Activated CD4-positive, alpha-beta memory T cell treated with anti-CD3 and anti-CD28 coated beads for 36 hours (primary cell): ENCODE measurements at places on chromosomes 1 and 21. TPM values are rescaled to one million over a fixed set of nuclear protein-coding genes. Genes with fewer than 3 reads are reported as not detected.

GRCh38 chr1:154014154-154014907 lies 23.8 kb downstream of the RPS27 start:
- peak; percentile 20 for DNase-seq

DNA sequence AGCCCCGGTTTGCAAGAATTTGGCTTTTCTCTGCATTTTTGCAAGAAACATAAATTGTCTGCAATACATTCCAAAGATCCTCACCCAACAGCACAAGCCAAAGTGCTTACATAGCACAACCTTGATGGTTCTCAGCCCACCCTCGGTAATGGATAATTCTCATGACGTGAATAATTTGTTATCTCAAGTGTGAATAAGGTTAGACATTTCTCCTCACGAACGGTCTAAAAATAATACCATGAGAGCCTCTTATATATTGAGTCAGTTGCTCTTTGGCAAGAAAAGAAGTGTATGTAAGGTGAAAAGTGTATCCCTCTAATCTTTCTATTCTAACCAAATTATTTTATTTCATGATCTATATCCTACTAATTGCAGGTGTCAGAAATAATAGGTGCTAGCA lies 33.3 kb downstream of the KRTAP19-8 start:
- no peak for DNase-seq

DNA sequence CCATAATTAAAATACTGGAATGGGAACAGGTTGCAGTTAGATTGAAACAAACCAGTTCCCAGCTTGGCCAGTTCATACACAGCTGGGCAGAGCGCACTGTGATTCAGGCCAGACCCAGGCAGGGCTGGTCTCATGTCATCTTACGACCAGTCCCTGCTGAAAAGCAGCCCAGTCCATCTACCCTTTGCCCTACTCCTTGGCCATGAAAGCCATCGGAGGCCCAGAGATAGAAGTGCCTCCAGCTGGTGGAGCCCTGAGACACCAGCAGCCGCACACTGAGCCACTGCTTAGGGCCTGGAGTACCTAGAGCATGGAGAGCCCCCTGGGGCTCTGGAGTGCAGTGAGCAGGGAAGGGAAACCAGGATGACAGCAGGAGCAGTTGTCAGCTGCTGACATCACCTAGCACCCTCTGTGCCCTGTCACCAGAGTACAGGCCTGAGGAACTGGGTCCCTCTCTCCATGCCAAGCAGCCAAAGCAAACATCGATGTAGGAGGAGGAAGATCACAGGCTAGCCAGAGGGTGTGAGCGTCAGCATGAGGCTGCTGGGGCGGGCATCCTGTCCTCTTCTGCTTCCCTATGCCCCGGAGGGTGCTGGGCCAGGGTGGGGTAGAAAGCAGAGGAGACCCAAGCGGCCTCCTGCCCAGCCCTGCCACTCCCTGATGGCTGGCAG lies 34.2 kb upstream of the TMEM125 start:
- DNase-seq: no peak

GRCh38 chr1:235129774-235130570 lies 1.3 kb upstream of the TOMM20 start:
- no peak for DNase-seq

GRCh38 chr21:46228345-46229051 lies at the start of gene LSS:
LSS (minus strand) TSS chr21:46228774; CDS start chr21:46228745, 29 bp downstream.
- peak; percentile 97 for DNase-seq

DNA sequence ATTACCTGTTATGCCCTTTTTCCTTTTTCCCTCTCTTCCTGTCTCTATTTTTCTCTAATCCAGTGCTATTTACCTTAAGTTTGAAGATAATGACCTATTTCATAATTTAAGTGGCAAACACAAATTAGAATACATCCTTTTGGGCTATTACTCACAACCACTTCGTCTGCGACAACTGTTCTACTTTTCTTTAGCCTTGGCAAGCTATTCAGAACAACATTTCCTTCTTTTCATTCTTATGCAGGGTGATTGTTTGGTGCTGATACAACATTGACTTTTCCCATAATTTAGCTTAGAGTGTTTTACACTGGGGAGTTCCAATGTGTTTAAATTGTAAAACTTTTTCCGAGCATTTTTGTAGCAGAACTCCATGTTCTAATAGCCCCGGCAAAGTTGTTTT lies 86.6 kb upstream of the S1PR1 start:
- no peak for DNase-seq

DNA sequence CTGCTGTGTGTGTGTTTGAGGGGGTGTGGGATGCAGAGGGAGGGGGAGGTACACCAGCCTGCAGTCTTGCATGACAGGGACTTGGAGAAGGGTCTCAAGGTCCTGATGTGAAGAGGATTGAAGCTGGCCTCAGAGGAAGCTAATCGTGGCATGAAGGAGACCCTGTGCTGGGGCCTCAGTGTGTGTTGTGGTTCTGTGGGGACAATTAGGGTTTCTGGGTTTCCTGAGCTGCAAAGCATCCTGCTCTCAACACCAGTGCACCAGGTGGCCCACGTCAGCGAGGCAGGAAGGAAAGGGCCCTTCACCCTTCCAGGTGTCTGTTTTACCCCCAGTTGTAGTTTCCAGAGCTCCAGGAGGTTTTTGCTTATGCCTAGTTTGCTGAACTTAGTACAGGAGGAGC lies 52.8 kb downstream of the TENT5C start:
- peak; percentile 79 for DNase-seq

- DNase-seq: no peak
These were observed 658.9 kb downstream of the NPHP4 start for GRCh38 chr1:5333291-5333690.

DNA sequence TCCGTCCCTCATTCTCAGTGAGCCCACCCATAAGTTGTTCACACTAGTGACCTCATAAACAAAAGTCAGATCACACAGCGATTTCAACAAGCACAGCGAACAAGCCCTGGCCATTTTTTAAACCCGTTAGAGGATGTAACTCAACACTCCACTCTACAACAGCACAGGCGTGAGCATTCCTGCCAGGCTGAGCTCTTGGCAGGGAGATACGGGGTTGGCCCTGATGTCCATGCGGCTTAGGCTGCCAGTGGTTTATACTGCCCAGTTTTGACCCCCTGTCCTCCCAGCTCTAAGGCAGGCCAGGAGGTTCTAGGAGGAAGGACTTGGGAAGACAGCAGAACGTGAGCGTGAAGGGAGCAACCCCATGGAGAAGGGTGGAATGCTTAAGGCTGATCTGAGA lies 35.0 kb downstream of the PARP1 start:
- no peak for DNase-seq

DNA sequence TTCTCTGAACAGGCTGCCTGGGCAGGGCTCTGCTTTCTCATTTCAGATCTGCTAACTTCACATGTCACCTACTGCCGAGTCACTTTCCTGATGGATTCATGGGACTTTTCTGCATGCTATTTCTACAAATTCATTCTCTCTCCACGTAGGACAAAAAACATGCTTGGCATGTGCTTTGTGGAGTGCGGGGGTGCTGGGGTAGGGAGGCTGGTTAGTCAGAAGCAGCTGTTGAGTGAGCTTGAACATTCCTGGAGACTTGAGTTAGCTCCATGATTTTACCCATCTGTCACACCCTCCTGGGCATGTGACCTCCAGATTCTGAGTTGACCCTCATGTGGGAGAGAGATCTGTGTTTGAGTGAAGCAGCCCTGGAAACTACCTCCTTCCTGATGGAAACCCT lies 71.4 kb downstream of the UCK2 start:
- DNase-seq: no peak

DNA sequence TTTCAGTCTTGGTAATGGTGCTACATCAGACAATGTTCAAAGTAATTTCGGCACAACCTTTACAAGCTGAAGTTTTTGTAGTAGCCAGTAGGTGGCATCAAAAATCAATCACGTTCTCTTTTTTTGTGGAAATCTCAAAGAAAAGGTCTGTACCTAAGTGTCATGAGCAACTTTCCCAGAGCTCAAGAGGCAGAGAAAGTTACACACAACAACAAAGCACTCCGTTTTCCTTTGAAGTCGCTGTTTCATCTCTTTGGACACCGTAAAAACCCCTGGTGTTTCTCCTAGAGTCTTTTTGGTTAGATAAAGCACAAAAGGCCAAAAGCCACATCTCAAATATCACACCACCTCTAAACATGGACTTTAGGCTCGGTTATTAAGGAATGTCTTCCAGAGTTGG lies 131.6 kb downstream of the LHX8 start:
- no peak for DNase-seq

DNA sequence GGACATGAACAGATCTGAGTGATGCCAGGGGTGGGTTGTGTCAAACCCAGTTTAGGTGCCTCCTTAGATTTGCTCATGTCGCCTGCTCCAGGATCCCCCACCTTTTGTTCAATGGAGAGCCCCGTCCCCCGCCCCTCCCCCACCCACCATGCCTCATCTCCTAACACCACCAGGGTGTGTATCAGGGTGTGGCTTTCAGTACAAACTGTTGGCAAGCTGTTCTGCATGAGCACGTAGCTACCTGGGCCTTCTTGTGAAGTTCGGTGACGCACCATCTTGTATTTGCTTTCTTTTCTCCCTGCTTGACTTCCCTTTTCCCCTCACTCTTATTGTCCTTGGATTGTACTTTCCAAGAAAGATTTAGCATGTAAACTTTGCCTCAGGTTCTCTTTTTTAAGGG lies 94.8 kb downstream of the EBNA1BP2 start:
- DNase-seq: no peak

GRCh38 chr1:85579622-85580021 lies 939 bp upstream of the CCN1 start:
- DNase-seq: no peak

GRCh38 chr1:24127134-24127800 lies 15.3 kb upstream of the MYOM3 start:
- no peak for DNase-seq

GRCh38 chr21:18253221-18253620 lies 8.6 kb downstream of the CHODL start:
- no peak for DNase-seq

GRCh38 chr1:41533731-41534080 lies 49.2 kb upstream of the EDN2 start:
- no peak for DNase-seq

DNA sequence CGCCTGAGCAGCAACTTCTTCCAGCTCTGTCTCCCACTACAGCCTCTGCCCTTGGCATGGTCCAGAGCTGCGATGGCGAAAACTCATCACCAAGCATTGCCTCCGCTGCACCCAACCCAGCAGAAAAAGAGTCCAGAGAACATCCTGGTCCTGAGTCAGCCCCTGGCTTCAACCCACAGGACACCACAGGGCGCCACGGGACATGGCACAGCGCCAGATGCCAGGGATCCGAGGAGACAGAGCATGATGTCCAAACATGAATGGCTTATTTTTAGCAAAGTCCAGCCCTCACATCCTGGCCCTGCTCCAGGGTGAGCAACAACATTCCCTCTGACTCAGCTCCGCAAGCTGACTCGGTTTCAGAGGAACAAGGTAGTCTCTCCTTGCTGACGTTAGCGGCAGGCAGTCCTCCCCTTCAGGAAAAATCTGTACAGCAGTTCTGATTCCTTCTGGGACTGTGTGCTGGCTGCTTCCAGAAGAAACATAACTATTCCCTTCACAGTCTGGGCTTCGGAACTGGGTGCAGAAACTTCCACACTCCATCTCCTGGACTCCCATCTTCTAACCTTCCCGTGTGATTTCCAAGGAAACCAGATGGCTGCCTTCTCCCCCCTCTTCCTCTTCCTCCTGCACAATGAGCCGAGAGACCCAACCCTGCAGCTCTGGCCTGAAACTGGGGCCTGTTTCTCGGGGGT lies 131.3 kb downstream of the TOMM20 start:
- no peak for DNase-seq

DNA sequence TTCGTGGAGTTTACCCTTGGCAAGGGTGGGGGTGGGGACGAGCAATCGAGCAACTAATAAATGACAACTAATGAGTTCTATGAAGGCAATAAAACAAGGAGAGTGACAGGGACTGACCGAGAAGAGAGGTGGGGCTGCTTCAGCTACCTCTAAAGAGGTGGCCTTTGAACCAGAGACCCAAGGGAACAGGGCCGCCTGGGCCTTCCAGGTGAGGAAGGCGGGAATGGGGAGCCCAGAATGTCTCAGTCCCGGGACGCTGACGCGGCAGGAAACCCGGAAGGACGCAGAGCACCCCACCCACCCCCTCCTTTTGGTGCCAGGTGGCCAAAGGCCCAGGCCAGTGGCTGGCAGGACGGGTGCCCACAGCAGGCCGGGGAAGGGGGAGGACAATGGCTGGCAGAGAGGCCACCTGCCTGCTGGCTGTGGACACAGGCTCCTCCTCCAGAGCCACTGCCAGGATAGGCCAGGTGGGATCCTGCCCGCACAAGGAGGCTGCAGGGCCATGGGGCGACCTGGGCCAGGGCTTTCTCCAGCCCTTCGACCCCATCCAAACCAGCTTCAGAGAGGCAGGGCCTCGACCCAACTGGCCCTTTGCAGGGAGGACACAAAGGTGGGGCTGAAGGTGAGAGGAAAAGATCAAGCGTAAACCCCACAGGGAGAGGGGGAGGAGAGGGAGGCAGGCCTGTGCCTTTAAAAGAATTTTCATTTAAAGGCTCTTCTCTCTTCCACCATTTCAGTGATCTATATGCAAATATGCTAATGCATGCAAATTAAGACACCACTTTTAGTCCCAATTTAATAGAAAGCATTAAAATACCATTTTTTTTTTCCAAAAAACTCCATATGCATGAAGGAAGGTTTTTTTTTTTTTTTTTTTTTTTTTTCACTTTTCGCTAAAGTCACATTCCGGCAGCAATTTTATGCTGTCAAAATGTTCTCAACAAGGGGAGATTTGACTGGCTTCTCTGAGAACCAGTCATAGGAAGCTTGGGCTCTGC lies 58.1 kb downstream of the CASZ1 start:
- no peak for DNase-seq

GRCh38 chr1:167206166-167206835 lies 14.4 kb upstream of the POU2F1 start:
- peak; percentile 32 for DNase-seq

GRCh38 chr1:19909392-19909791 lies 14.0 kb downstream of the PLA2G2E start:
- no peak for DNase-seq

DNA sequence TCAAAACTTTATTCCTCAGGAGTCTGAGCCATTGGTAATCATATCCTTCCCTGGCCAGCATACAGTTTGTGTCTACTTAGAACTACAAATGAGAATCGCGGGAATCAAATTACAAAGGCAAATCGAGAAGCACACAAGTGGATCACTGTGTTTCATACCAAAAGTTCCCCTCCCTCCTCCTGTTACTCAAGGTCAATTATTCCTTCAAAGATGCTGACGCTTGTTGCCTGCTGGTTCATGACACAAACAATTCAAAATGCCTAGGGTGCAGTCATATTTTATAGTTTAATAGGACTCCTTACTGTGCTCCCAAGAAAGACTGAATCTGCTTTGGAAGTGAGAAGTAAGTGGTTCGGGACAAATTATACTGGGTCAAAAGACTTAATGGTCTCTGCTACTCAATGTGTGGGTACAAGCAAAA lies 93.0 kb upstream of the PBX1 start:
- DNase-seq: no peak

HPCAL4 gene
- 0.43 TPM for total RNA-seq

KRTAP13-2 gene
- not detected for total RNA-seq

CAMSAP2 gene
- 3.0 TPM for total RNA-seq

TMPRSS3 gene
- 49.8 TPM for total RNA-seq

S100A14 gene
- total RNA-seq: 0.26 TPM

C1orf210 gene
- total RNA-seq: not detected

OR11L1 gene
- not detected for total RNA-seq

CYP4Z1 gene
- not detected for total RNA-seq

BGLAP gene
- total RNA-seq: 2.3 TPM

KRTAP6-2 gene
- not detected for total RNA-seq

PLA2G5 gene
- not detected for total RNA-seq

CRP gene
- not detected for total RNA-seq

SELE gene
- not detected for total RNA-seq

USF1 gene
- 43.4 TPM for total RNA-seq
